ENCODE measurements at places on chromosomes 6 and 20.

DNA sequence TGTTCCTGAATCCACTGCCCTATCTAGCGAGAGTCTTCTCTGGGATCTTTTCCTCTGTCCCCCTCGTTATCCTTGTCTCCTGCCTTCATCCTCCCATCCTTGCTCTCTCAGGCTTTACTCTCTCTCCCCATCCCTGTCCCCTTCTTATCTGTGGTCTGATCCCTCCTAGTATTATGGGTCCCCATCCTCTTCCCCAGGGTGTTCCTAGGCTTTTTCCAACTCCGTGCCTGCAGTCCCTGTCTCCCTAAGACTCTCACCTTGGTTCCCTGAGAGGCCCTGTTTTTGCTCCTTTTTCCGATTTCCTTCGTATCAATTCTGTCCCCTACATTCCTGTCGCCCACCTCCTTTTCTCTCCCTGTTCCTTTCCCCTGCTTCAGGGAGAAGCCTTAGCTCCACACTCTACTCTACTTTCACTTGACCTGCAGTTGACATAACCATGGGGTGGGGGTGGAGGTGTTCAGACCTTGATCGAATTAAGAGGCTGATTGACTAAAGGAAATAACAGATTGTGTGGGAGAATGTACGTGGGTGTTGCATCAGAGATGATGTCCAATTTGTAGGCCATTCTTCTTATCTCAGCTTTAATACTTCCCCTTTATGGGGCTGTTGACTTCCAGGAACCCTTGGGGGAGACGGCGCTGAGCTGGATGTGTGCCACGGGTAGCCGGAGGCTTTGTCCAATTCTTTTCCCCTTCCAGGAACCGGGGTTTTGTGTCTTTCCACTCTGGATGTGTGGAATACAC lies 905 bp downstream of the PPARD start:
- peak; percentile 22 for DNase-seq

DNA sequence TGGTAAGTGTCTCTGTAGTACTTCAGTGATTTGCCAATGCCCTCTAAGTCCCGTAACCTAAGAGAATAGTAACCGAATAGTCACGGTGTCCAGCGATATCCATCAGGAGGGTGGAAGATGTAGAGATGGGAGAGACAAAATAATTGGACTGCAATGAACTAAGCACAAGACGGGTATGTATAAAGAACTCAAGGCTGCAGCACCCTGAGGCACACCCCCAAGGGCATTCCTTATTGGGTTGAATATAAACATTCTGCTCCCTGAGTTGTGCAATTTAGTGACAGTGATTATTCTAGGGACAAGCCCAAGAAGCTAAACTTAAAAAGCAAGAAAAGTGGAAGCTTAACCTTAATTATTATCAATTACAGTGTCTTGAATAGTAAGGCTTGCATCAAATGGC lies 14.6 kb downstream of the DST start:
- no peak for DNase-seq

DNA sequence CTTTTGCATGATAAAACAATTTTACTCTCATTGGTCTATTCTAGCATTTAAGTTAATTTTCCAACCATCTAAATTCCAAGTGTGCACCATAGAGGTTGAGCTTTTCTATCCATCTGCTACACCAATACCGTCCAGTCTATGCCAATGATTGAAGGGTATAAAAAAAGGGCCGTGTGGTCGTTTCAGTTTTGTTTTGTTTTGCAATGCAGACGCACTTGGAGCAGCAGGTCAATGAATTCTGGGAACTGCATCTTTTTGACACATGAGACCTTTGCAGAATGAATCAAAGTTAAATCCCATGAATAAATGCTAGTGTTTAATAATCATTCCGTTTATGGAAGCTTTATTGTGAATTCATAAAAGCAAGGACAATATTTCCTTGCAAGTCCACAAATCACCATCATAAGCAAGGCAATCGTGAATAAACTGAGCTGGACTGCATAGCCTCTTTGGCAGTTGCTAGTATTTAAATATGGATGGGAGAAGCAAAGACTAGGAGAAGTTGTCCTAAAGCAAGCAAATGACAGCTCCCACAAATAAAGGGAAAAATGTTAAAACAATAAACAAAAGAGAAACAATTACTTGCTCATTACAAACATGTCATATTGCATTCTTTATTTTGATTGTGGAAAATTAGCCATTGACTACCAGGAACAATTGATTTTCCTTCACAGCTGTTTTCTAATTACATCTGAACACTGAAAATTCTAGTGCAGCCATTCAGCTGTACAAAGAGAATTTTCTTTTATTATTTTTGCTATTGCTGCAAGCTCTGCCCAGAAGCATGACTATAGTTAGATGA lies 649.7 kb upstream of the GJE1 start:
- DNase-seq = peak; percentile 10

GRCh38 chr6:28081486-28081751 lies 1.1 kb downstream of the ZNF165 start:
- no peak for DNase-seq

DNA sequence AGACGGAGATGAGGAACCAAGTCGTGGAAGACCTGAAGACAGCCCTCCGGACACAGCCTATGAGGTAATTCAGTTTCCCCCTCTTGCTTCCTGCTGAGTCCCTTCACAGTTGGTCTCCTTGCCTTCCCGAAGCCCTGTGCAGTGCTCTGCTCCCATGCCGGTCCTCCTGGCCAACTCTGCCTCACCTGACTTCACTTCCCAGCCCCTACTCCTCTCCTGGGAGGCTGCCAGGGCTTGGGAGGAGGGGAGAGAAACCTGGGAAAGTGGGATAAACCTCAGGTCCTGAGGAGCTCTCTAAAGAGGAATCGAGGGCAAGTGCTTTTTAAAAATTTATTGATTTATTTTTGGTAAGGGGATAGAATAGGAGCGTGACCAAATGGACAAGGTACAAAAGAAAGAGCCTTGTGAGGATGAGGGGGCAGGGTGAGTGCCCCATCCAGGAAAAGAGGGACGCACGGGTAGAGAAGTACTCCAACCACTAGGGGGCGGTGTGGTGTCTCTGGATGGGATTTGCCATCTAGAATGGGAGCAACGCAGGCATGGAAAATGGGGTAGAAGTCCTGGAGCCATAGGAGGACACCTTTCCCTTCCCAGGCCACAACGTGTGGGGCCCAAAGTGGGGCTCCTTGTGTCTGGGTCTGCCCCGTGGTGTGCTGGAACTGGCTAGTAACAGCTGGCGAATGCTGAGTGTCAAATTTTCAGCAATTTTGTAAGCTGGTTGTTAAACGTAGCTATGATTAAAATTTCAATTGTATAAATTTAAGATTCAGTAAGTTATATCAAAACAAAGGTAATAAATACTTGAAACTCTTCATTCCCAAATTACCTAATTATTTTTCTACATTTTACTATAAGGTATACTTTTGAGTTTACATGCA lies 69.0 kb downstream of the MOCS1 start:
- DNase-seq = peak; percentile 6

- DNase-seq = no peak
Measured at GRCh38 chr6:139187489-139187888, 52.6 kb downstream of the HECA start.

DNA sequence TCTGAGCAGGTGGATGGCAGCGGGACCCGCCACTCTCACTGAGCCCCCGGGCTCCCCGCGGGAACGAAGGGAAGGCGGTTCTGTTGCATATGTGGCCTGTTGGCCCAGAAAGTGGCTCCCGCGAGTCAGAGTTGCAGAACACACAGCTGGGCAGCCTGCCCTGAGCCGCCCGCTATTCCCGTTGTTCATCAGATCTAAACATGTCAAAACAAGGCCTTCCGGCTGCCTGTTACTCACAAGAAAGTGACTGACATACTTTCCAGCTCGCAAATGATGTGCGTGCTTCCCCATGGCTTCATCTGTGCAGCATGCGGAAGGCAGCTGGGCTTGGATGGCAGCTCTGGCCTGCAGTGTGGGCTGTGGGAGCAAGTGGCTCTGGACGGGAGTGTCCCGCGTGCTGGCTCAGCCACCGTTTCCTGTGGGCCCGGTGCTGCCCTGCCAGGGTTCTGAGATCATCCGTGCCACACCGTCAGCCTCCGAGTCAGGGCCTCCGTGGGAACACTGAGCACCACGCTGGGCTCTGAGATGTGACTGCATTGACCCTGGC lies 227.3 kb downstream of the ERMARD start:
- no peak for DNase-seq

Data from CD4-positive, alpha-beta memory T cell (primary cell).